ENCODE measurements at places on chromosomes 5 and 9.

DNA sequence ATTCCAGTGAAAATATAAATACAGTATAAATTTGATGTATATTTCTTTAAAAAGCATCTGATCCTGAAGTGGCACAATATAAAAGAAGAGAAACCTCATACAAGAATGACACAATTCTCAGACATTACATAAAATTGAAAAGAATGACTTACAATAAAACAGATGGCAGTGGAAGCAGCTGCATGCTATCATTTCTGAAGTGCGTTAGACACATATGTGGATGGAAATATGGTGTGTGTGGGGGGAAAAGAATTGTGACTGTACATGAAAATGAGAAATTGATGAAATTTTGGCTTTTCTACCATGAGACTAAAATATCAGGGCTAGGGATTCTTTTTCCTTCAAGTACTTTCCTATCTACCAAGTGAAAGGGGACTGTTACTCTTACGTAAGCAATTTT is 45.9 kb upstream of the CDH18 start:
- ATAC-seq: no peak

GRCh38 chr9:30744871-30745270 is 1639.6 kb upstream of the ACO1 start:
- no peak for ATAC-seq

DNA sequence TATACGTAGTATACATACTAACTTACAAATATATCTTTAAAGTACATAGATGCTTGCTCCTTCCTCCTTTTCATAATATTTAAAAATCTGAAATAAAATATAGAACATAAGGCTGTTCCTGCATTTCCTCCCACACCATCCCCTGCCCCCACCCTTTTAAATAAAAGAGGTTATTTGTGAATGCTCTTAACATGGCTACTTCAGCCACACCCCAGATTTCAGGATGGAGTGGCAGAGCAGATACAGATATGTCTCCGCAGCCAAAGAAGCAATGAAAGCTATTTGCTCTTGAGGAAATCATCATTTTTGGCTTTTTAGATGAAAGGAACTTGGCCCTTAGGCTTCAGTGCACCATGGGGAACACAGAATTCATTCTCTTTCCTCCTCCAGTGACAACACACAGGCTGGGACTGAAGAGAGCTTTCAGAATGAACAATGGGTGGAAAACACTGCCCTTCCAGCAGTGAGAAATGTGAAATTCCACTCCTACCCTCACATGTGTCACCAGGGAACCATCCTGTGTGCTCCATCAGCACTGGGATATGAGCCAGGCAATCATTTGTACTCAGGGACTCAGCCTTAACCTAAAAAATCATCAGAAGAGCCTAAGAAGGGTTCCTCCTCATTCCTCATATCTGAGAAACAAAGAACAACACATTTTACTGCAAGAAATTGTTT is 134.3 kb downstream of the PPP2R2B start:
- ATAC-seq: peak; percentile 85

- ATAC-seq: no peak
These were observed 1.7 kb upstream of the KLHL3 start for GRCh38 chr5:137737349-137738131.

- peak; percentile 88 for ATAC-seq
These were observed 207.3 kb downstream of the ARHGAP26 start for GRCh38 chr5:142977363-142978051.

DNA sequence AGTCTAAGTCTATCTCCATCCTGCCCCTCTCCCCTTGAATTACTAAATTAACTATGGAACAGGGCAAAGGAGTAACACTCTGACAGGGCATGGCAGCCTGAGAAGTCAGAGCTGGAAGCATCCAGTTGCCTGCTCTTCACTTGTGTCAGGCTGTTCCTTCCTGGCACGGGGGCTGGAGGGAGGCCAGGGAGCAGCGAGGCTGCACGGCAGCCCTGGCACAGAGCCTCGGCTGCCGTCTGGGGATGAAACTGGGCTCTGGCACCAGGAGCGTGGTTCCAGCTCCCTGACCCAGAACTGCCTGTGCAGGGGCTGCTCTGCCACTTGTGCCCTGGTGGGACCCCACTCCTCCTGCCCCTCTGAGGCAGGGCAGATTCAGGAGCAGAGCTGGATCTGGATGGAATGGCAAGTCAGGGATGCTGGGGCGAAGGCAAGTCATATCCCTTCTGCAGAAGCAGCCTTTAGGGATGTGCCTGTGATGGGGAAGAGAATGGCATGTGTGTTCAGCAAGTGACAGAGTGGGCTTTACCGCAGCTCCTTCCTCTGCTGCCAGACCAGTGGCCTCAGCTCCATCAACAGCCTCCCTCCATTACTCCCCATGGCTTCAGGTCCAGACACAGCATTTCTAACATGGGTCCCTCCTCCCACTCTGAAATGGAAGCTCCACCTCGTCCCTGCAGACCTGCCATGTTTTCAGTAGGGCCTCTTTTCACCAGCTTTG is 42.2 kb upstream of the PDE8B start:
- ATAC-seq: peak; percentile 81

Data from SK-N-SH treated with all-trans-retinoic acid at 6 μM for 48 hours (cell line).